BJ (cell line): ENCODE measurements at places on chromosomes 12 and 14.

DNA sequence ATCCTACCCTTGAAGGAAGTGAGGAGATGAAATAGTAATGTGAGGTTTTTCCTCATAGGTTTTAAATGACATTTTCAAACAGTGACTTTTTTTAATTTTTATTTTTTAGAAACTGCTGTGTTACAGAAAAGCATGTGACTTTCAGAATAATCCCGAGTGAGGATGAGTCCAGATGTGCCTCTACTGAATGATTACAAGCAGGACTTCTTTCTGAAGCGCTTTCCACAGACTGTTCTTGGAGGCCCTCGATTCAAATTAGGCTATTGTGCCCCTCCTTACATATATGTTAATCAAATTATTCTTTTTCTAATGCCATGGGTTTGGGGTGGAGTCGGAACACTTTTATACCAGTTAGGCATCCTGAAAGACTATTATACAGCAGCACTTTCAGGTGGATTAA, 15.8 kb downstream of the PCNX4 start:
- DNase-seq = no peak

- DNase-seq = no peak
Measured at GRCh38 chr12:26606911-26607310, 226.1 kb downstream of the ITPR2 start.

GRCh38 chr12:15546102-15546701, 223.9 kb downstream of the PTPRO start:
- no peak for DNase-seq

- no peak for DNase-seq
Measured at GRCh38 chr14:99519931-99520421, 38.8 kb downstream of the CCNK start.
